ENCODE measurements at places on chromosomes 5 and 9. TPM values are rescaled to one million over a fixed set of nuclear protein-coding genes. Genes with fewer than 3 reads are reported as not detected.

The BTNL8 gene
- total RNA-seq = not detected

DNA sequence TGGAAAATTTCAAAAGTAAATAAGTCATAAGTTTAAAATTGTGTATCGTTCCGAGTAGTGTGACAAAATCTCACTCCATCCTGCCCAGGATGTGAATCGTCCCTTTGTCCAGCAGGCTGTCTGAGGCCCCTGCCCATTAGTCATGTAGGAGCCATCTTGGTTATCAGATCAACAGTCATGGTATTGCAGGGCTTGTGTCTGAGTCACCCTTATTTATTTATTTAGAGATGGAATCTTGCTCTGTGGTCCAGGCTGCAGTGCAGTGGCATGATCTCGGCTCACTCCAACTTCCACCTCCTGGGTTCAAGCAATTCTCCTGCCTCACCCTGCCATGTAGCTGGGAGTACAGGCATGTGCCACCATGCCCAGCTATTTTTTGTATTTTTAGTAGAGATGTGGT lies 30.2 kb downstream of the ITGA2 start:
- no peak for DNase-seq

- DNase-seq = no peak
These were observed 428 bp downstream of the SLCO4C1 start for GRCh38 chr5:102295534-102296177.

- DNase-seq = no peak
These were observed 9.1 kb downstream of the PRKACG start for GRCh38 chr9:69004836-69005235.
